ENCODE measurements at places on chromosomes 5 and 9. TPM values are rescaled to one million over a fixed set of nuclear protein-coding genes. Genes with fewer than 3 reads are reported as not detected.

DNA sequence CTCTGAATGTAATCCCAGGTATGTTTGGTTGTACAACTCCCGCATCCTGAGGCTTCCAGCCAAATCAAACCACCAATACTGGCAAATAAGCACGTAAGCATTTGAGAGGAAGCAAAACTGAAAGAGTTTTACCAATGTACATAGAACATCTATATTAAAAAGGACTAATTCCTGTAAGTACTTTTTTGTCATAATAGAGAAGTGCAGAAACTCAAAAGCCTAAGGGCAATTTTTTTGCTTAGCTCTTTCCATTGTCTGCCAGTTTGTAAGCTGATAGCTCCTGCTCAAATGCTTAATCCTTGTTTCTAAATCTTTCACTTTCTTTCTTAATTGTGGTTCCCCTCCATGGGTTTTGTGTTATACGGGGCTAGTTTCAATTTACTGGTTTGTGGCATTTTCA lies 1151.8 kb downstream of the CDH12 start:
- no peak overlapping the region for H3K4me3 ChIP-seq
- H3K27me3 ChIP-seq = no peaks in the 10 kb centered on the region
- no peaks in the 10 kb centered on the region for H3K4me1 ChIP-seq
- no peak overlapping the region for H3K27ac ChIP-seq

DNA sequence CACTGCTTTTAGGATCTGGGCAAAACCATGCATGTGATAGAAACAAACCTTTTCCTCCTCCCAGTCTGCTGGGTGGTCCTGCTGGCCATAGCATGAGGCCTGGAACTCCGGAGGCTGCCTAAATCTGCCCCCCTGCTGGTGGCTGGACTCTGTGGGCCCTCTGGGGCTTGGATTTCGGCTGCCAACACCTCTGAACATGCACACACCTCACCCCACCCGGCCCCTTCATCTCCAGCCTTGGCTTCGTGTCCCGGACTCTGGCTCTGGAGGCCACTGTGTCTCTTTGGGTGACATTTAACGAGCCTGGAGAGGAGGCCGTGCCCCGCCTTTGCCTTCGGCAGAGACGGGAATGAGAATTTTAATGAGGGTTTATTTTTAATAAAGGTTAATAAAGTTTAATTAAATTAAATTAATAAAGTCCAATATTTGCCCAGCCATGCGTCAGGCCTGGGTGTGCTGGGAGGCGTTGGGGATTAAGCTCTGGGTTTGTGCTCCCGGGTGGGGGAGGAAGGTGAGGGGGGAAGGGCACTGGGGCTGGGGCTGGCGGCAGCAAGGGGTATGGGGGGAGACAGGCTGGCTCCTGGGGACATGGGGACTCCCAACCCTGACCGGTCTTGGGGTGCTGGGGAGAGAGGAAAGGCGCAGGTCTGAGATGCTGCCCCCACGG lies 251.8 kb downstream of the PBX3 start:
- H3K4me1 ChIP-seq = no peaks in the 10 kb centered on the region
- H3K4me3 ChIP-seq = no peak overlapping the region
- H3K27ac ChIP-seq = no peak overlapping the region
- no peaks in the 10 kb centered on the region for H3K36me3 ChIP-seq
- H3K27me3 ChIP-seq = no peaks in the 10 kb centered on the region

GRCh38 chr9:8168916-8169438 lies 369.4 kb upstream of the DMAC1 start:
- no peak overlapping the region for H3K27ac ChIP-seq
- no peak for DNase-seq
- no peak overlapping the region for H3K4me3 ChIP-seq
- H3K4me1 ChIP-seq = no peaks in the 10 kb centered on the region
- H3K36me3 ChIP-seq = no peaks in the 10 kb centered on the region
- H3K27me3 ChIP-seq = peaks cover 21% of the 10 kb centered on the region

DNA sequence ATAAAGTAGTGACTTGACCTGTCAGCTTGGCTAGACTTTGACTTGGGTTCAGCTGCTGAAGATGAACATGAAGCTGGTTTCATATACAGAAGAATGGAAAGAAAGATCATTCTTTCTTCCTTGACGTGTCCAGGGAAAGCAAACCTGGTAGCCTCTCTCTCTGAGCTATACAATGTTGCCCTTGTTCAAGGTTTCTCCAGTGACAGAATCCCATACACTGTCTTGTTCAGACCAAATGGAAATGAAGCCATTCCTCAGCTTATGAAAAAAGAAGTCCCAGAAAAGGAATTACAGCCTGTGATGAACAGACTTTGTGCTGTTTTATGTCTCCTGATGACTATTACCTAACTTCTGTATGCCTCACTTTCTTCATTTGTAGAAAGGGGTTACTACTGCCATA lies 349.8 kb upstream of the KLF4 start:
- no peak overlapping the region for H3K27ac ChIP-seq
- H3K36me3 ChIP-seq = no peaks in the 10 kb centered on the region
- H3K4me3 ChIP-seq = no peak overlapping the region
- no peaks in the 10 kb centered on the region for H3K4me1 ChIP-seq

- H3K4me1 ChIP-seq = peaks cover 6% of the 10 kb centered on the region
- no peak for DNase-seq
- no peak overlapping the region for H3K4me3 ChIP-seq
Observed at GRCh38 chr5:56025151-56025885, 30.6 kb upstream of the IL6ST start.

PCAT7 gene
- not detected for total RNA-seq

DNA sequence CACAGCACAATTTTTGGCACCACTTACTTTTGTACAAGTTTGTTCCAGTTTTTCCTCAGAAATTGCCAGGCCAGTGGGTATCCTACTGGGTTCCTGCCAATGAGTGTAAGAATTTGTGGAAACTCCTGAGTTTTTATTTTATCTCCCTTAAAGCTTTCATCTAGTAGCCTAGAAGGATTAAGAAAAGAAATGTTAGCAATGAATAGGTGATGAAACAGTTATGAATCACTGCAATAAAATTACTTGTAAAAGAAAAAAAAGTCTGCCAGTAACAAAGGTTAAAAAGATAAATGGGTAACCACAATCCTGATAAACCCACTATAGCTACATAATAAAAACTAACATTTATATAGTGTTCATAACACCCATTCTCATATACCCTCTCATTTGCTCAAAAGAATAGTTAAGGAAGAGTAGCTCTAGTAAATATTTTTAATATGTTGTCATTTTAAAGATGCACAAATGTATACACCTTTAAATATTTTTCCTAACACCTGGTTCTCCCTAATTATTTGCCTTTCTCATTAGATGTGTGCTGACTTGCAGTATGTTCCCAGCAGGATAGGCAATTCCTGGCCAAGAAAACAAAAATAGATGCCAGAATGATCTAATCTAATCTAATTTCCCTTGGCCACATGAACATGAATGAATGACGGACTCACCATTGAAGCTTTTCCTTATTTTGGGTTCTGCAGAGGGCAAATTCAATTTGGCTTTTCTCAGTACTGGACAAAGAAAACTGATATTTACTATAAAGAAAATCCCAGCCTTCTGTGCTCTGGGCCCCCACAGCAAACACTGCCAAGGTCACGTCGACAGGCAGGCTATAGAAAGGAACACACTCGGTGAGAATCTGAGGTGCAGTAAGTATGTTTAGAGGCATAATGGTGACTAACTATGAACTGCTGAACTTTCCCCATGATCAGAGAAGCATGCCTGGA lies 26.4 kb downstream of the ERAP1 start:
- no peak overlapping the region for H3K4me3 ChIP-seq
- no peaks in the 10 kb centered on the region for H3K27me3 ChIP-seq
- no peaks in the 10 kb centered on the region for H3K4me1 ChIP-seq
- peaks cover 39% of the 10 kb centered on the region for H3K36me3 ChIP-seq

IQGAP2 gene
- 111 TPM for total RNA-seq

CDH9 gene
- total RNA-seq = not detected

- peaks cover 20% of the 10 kb centered on the region for H3K4me1 ChIP-seq
- DNase-seq = no peak
- peak overlapping the region; percentile 6 for H3K27ac ChIP-seq
- H3K36me3 ChIP-seq = peaks cover 30% of the 10 kb centered on the region
- no peaks in the 10 kb centered on the region for H3K27me3 ChIP-seq
- H3K4me3 ChIP-seq = no peak overlapping the region
Observed at GRCh38 chr5:151048526-151048925, 28.1 kb downstream of the GPX3 start.

DNA sequence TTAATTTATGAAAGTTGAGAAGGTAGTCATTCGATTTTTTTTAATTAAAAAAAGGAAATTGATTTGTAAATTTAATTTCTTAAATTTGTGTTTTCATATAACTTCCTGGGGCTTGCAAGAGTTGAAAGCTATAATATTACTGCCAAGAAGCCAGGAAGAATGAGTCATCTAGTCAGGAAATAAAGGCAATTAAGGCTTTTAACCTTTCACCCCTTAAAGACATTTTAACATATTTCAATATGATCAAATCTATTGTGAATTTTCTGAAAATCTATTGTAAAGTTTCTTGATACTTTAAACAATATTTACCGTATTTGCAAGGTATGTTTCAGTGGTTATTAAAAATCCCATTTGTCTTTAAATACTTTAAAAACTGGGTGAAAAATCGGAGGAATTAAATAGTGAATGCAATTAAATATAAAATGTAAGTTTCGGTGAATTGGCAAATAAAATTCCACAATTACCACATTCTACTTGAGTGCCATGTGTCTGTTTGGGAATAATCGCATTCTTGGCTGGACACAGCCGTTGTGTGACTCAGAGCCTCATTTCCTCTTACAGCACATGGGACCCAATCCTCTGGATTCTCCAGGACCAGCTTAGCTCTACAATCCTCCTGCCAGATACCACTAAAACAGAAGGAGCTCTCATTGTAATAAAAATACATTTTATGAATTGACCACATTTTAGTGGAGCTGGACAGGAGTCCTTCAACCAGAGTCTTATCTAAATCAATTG lies 310.7 kb downstream of the HCN1 start:
- no peak overlapping the region for H3K27ac ChIP-seq
- H3K4me1 ChIP-seq = no peaks in the 10 kb centered on the region
- no peak overlapping the region for H3K4me3 ChIP-seq
- no peaks in the 10 kb centered on the region for H3K36me3 ChIP-seq
- H3K27me3 ChIP-seq = no peaks in the 10 kb centered on the region
- no peak for DNase-seq

GRCh38 chr5:143395638-143396352 lies 7.7 kb downstream of the NR3C1 start:
- DNase-seq = no peak
- H3K27me3 ChIP-seq = no peaks in the 10 kb centered on the region
- H3K4me1 ChIP-seq = peaks cover 39% of the 10 kb centered on the region
- peaks cover 29% of the 10 kb centered on the region for H3K36me3 ChIP-seq
- peak overlapping the region; percentile 50 for H3K27ac ChIP-seq

LCP2 gene
- 360 TPM for total RNA-seq

DNA sequence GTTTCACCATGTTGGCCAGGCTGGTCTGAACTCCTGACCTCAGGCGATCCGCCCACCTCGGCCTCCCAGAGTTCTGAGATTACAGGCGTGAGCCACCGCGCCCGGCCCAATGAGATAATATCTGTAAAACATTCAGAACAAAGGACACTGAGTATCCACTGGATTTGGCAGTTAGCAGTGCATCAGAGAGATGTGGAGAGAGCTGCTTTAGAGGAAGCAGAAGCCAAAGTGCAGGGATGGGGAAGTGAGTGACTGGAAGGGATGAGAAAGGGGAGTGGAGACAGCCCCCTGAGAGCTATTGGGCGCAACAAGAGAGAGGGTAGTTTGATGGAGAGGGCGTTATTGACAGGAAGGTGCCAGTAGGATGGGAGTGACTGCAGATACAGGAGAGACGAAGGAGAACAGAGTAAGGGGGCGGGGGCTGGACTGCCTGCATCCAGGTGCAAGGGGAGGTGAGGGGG lies 157.5 kb upstream of the SHB start:
- H3K27me3 ChIP-seq = no peaks in the 10 kb centered on the region
- peak overlapping the region; percentile 80 for H3K4me3 ChIP-seq
- DNase-seq = no peak

DNA sequence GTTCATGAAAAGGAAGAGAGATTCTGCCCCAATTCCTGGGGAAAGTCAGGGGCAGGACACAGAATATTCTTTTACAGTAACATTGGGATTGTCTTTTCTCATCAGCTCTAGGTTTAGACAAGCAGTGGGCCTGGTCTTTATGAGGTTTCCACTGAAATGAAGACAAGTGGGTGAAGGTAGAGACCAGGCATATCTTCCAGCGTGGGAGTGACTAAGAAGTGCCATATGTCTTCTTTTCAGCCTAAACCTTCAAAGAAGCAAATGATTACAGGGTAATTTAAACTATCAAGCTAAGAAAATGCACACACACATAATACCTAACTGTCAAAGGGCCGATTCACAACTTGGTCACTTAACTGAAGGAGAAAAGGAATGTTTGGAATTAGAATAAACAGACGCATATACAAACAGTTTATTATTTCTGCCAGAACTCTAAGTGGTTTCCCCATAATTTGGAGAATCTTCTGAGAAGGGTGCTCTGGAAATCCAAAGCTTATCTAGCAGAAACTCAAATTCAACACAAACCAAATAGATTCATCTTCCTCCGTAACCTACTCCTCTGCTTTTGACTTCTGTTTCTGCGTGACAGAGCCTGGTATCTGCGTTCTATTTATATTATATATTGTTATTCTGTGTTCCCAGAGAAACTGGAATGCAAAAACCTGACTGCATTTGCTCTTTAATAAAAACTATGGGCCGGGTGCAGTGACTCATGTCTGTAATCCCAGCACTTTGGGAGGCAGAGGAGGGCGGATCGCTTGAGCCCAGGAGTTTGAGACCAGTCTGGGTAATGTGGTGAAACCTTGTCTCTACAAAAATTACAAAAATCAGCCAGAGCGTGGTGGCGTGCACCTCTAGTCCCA lies 22.0 kb upstream of the TEK start:
- H3K27me3 ChIP-seq = no peaks in the 10 kb centered on the region
- no peak overlapping the region for H3K27ac ChIP-seq
